Stimulated activated CD4-positive, alpha-beta T cell treated with anti-CD3 and anti-CD28 coated beads, Interleukin-12 subunit alpha, Interleukin-12 subunit beta, amount 100 ng/mL, for 24 hours (primary cell): ENCODE measurements at places on chromosomes 7 and 10.

- no peak for DNase-seq
Measured at GRCh38 chr10:38174336-38174735, 80.2 kb downstream of the ZNF37A start.

DNA sequence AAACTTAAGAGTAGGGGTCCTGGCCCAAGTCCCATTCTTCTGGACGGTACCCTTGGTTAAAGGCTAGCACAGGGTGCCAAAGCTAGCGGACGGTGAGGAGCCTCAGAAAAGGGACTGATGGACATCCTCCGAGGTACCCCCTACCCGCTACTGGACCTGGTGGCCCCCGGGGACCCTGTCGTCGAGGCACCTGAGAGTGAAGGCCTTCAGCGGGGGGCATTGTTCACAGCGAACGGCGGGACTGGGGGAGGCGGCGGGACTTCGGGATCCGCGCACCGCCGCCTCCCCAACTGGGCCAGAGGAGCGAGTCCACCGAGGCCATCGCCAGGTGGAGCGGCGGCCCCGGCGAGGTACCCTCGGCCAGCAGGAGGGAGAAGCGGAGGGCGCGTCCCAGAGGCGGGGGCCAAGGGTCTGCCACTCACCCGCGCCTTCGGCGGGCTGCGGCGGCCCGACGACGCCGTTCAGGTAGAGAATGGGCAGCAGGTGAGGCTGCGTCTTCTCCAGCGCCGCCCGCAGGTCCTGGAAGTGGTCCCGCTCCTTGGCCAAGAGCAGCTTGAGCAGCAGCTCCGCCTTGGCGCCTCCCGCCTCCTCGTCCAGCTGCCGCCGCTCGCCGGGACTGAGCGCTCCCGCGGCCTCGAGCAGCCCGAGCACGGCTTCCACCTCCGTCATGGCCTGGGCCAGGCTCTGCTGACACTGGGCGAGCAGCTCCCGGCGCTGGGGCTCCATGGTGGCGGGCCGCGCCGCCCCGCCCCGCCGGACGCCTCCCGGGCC is 575 bp downstream of the DLG5 start:
- DNase-seq, result no peak

GRCh38 chr7:115346685-115347084 is 424.8 kb downstream of the MDFIC start:
- DNase-seq, result no peak

GRCh38 chr7:131467788-131468187 is 88.6 kb downstream of the PODXL start:
- no peak for DNase-seq

- DNase-seq, result no peak
Measured at GRCh38 chr7:30646154-30646553, 36.1 kb downstream of the CRHR2 start.

- no peak for DNase-seq
Measured at GRCh38 chr7:100562195-100563099, 11.3 kb downstream of the SAP25 start.

DNA sequence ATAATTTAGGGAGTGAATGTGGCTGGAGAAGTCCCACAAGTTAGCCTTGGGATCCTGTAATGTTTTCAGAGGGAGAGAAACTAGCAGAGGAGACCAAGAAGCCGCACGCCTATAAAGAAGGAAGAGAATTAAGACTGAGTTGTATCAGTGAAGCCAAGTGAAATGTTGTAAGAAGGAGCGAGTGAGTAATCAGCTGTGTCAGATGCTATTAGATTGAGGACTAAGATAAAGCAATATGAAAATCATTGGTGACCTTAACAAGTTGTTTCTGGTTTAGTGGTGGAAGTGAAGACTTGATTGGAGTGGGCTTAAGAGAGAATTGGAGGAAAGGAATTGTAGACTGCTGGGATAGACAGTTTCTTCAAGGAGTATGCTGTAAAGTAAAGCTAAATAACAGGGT is 8.8 kb downstream of the CCSER2 start:
- no peak for DNase-seq

DNA sequence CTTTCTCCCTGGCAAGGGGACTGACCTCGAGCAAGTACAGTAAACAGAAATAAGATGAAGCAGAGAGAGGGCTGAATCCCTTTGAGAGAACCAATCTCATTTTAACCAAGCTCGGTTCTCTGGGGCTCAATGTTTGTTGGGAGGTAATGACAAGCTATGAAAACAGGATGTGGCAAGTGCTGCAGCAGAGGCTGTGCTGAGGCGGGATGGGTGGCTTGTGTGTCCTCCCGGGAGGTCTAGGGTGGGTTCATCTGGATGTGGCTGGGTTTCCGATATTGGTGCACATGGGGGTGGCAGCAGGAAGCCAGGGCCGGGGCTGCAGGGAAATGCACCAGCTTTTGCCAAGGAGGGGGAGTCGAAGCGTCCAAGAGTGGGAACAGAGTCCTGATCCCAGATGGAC is 84.5 kb downstream of the AOAH start:
- peak; percentile 16 for DNase-seq

DNA sequence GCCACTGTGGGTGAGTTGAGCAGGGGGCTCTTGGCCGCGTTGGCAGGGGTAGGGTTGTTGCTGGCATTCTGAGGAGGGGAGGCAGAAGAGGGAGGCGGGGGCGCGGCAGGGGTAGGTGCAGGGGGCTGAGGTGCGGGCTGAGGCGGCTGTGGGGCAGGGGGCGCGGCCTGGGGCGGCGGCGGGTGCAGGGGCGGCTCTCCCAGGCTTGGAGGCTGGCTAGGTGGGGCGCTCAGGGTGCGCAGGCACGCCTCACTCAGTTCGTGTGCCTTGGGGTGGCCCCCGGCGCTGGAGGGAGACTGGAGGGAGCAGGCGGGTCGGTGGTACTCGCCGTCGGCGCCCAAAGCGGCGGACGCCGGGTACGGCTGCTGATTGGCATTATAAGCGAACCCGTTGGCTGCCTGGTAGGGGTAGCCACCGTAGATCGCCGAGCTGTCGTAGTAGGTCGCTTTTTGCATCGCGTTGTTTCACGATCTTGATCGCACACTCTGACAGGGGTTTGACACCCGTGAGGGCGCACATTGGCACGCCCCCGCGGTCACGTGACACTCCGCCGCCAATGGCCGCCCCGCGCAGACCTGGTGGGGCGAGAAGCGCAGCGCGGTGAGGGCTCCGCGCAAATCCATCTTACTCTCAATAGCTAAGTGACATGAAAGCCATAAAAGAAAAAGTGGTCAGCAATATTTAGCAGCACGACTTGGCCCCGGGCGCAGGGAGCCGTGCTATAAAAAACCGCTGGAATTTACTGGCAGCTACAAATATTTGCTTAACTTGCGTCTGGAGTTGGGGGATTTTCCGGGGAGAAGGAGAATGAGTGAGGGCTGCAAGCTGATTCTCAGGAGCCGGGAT is 7.9 kb upstream of the HOXA2 start:
- no peak for DNase-seq

DNA sequence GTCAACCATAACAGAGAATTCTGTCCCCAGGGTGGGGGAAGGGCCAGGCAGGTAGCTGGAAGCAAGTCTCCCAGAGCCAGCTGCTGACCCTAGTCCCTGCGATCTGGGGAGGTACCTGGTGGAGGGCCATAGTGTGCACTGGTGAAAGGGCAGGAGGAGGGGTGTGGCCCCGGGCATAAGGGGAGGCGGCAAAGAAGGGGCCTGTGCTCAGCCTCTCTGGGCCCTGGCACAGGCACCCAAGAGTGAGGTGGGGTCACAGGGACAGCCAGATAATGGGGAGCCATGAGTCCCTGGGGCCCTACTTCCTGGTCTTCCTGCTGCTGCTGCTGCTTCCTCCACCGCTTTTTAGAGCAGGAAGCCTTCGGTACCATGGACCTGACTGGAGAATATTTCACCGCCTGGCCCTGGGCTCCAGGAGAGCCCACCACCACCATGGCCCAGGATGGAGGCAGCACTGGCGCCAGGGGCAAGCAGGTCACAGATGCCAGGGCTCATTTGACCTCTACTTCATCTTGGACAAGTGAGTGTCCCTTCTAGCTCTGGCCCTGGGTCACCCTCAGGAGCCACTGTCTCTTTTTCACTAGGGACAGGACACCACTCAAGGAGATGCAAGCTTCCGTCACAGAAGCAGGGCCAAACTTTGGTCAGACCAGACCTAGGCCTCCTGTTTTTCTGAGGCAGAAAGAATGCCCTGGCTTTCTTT is at the start of gene ANTXRL:
Gene ANTXRL, plus strand, starts transcription at position 7 of the 703 bp plus-strand sequence. Its CDS starts 266 bp downstream, at position 273.
- DNase-seq, result no peak

- no peak for DNase-seq
Measured at GRCh38 chr10:28248092-28248491, 54.8 kb downstream of the MPP7 start.

DNA sequence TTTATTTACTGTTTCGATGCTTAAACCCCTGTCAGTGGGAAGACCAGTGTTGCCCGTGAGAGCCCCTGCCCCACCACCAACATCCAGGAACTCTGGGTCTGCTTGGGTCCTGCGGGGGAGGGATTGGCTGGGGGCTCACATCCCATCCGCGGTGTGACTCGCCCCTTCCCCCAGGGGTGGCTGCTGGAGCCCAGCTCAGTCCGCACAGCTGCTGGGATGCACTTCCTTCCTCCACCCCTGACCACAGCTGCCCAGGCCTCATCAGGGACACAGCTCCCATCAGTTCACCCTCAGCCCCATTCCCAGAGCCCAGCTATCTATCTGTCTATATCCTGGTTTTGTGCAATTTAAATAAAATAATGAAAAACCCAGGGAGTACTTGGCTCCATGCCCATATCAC is 54.5 kb downstream of the JAKMIP3 start:
- DNase-seq, result no peak

- no peak for DNase-seq
Measured at GRCh38 chr10:117075064-117075463, 63.0 kb downstream of the VAX1 start.

DNA sequence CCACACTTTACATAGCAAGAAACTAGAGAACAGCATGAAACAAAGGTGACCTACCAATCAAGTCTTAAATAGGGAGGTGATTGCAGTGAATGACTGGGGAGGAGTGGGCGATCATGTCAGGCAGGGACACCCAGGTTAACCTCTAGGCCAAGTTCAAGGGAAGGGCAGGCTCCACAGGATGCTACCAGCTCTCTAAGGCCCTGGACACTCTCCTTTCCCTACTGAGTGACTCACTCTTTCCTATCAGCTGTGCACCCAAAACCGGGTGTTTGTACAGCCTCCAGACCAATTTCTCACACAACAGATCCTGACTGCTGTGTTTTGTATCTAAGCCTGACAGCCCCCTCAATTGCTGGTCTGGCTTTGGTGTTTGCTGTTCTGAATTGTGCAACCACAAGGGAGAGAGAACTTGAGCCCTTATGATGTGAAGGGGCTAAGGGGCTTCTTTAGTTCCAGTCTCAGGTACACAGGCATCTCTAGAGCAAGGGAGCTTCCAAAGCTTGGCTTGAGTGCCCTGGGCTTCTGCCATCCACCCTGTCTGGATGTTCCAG is 107.8 kb downstream of the TBXAS1 start:
- no peak for DNase-seq

DNA sequence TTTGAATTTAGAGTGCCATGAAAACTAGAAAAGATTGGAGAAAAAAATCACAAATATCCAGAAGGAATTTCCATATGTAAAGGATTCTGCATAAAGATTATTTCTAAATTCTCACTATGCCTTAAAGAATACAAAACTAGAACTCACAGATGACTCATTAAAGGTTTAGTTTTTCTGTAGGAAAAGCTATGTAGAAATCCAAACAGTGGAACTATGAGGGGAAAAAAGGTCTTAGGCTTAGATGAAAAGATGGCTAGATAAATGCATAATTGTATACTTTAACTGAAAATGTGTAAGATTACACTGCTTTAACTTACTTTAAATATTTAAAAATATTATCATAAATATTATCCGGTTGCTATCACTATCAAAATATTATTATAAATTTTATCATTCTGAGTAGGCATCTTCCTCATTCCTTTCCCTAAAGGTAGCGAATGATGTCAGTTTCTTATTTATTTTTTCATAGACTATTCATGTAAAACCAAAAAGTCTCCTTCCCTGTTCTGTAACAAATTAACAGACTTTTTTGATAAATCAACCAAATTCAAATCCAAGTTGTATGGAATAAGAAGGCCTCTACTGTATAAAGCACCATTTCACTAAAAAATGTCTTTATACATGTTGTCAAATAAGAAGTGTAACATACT is 69.1 kb upstream of the COMTD1 start:
- no peak for DNase-seq

GRCh38 chr10:32937911-32938424 is 20.1 kb downstream of the ITGB1 start:
- DNase-seq, result no peak

DNA sequence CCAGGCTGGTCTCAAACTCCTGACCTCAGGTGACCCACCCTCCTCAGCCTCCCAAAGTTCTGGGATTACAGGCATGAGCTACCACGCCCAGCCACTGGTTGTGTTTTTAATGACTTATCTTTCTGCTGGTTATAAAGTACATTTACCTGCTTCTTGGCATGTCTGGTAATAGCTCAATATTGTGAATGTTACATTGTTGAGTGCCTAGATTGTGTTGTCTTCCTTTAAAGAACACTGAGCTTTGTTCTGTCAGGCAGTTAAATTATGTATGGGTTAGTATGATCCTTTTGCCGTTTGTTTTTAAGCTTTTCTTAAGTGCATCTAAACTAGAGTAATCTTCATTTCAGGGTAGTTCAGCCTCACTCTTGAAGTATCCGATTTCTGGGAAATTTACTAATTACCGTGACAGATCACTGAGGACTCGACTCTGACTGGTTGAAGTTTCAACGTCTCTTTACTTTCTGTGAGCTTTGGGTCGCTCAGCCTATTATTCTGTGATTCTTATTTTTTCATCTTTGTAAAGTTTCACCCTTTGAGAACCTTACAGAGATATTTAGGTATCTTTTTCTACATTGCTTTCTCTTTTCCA is 617.4 kb downstream of the SORCS1 start:
- no peak for DNase-seq

- DNase-seq, result no peak
Measured at GRCh38 chr10:127276794-127277462, 80.5 kb upstream of the INSYN2A start.

GRCh38 chr10:89810908-89811525 is 109.6 kb downstream of the KIF20B start:
- DNase-seq, result no peak

DNA sequence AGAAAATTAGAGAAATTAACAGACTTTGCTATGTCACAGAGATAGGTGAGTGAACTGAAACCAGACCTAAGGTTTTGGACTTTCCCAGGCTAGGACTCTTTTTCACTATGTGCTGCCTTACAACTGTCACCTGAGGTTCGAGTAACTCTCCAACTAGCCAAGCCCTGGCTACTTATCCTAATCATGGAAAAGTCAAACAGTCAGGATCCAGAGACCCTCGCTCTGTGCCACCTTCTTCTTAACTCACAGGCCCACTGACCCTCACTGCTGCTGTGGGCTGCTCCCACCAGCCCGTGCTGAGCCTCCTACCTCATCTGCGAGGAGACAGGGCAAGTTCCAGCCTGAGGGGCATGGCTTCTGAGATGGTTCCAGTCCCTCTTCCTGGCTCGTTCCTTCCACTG is 211.4 kb upstream of the KLF14 start:
- no peak for DNase-seq

- no peak for DNase-seq
Measured at GRCh38 chr7:29612596-29612995, 49.0 kb downstream of the PRR15 start.
